ENCODE measurements at places on chromosomes 12 and 14.

DNA sequence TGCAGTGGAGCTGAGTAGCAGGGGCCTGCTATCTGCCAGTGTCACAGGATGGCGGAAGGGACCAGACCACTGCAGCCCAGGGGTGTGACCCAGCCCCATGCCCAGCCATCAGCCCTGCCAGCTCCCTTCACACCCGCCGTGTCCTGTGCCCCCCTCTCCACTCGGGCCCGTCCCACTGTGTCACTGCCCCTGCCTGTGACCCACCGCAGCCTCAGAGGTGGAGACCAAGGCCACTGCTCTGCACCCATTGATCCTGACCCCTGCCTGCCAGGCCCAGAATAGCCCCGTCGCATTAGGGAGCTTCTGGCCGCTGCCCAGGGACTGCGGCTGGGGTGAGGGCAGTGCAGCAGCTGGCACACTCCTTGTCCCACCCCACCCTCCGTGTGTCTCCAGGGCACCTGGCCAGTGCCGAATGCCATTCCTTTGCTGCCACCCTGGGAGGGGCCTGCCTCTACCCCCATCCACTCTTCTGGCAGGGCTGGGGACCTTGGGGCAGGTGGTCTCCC, 2.1 kb upstream of the CRIP2 start:
- peak overlapping the region; percentile 95 for H3K27ac ChIP-seq
- H3K27me3 ChIP-seq: no peaks in the 10 kb centered on the region
- peak; percentile 13 for DNase-seq
- peaks cover 78% of the 10 kb centered on the region for H3K4me1 ChIP-seq

GRCh38 chr14:56648508-56649301, 69.1 kb downstream of the TMEM260 start:
- no peak for DNase-seq
- H3K27me3 ChIP-seq: no peaks in the 10 kb centered on the region
- no peaks in the 10 kb centered on the region for H3K36me3 ChIP-seq
- no peak overlapping the region for H3K27ac ChIP-seq
- no peaks in the 10 kb centered on the region for H3K4me1 ChIP-seq
- no peak overlapping the region for H3K4me3 ChIP-seq

GRCh38 chr12:78035901-78036606, 205.4 kb downstream of the NAV3 start:
- DNase-seq: peak; percentile 45
- no peak overlapping the region for H3K27ac ChIP-seq
- H3K36me3 ChIP-seq: no peaks in the 10 kb centered on the region
- H3K27me3 ChIP-seq: no peaks in the 10 kb centered on the region

- DNase-seq: no peak
- no peak overlapping the region for H3K4me3 ChIP-seq
- H3K36me3 ChIP-seq: peaks cover 7% of the 10 kb centered on the region
- peaks cover 11% of the 10 kb centered on the region for H3K4me1 ChIP-seq
Measured at GRCh38 chr12:76085520-76085868, 1.0 kb upstream of the NAP1L1 start.

DNA sequence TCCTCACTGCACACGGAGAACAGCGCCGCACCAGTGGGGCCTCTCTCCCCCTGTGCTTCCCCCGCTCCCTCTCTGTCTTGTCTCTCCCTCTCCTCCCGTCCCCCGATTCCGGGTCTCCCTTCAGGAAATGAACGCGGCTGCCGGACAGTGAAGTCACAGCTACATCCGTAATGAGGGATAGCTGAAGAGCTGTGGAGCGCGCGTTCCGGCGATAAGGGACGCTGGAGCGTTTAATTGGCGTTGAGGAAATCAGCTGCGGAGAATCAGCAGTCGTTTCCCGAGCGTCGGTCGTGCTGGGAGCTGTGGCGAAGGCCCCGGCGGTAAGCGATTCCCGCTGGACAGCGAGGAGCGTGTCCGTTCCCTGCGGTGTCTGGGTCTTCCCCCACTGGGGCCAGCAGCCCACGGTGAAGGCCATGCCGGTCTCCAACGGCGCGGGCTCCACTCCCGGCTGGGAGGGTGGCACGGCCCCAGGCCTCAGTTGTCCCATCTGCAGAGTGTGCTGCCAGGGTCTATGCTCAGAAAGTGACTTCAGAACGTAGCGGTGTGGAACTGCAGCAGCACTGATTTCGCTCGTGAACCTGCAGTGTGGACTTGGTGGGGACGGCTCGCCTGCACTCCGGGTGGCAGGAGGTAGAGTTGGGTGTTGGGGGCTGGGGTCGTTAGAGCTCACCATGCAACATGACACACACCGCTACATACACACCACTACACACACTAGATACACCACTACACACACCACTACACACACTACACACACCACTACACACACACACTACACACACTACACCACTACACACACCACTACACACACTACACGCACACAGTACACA, 10.9 kb downstream of the NOC4L start:
- no peak for DNase-seq
- H3K36me3 ChIP-seq: peaks cover 23% of the 10 kb centered on the region
- H3K27me3 ChIP-seq: no peaks in the 10 kb centered on the region
- no peak overlapping the region for H3K27ac ChIP-seq

GRCh38 chr12:132429946-132430643, 59.9 kb upstream of the FBRSL1 start:
- H3K4me1 ChIP-seq: peaks cover 45% of the 10 kb centered on the region
- H3K27ac ChIP-seq: no peak overlapping the region
- no peak overlapping the region for H3K4me3 ChIP-seq
- H3K36me3 ChIP-seq: no peaks in the 10 kb centered on the region
- H3K27me3 ChIP-seq: no peaks in the 10 kb centered on the region

- no peaks in the 10 kb centered on the region for H3K27me3 ChIP-seq
- no peak overlapping the region for H3K27ac ChIP-seq
- DNase-seq: no peak
Measured at GRCh38 chr14:104442631-104443390, 136.8 kb upstream of the C14orf180 start.

- DNase-seq: no peak
- H3K36me3 ChIP-seq: no peaks in the 10 kb centered on the region
- H3K4me3 ChIP-seq: no peak overlapping the region
Measured at GRCh38 chr12:46403719-46404070, 31.1 kb upstream of the SLC38A2 start.

DNA sequence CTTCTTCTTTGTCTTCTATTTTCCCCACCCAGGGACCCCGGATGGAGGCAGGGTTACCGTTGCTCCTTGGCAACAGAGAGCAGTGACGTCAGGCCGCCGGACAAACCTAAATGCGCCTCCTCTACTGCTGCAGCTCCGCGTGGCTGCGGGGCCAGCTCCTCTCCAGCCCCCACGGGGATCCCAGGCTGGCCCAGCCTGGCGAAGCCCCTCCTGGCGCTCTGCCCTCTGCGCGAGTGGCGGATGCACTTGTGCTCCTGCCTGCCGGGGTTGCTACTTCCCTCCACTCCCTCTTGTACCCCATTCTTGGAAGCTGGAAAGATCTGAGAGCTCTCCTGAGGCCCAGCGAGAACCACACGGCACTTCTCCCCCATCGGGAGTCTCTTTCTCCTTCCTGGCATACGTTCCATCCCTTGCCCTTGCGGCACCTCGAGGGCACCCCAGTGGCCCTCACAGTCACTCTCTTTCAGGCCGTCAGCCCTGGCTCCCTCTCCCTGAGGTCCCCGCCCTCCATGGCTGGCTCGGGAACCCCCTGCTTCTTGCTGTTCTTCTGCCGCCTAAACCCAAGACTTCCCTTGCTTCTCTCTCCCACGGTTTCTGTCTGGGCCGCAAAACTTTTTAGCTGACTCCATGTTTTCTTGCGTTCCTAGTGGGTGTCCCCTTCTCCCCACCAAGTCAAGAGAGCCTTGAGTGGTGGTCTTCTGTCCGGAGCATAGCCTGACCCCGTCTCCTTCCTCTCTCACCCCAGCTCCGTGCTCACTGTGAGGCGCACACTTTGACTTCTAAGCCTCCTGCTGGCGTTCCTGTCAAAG, 121.7 kb downstream of the PAPOLA start:
- H3K27me3 ChIP-seq: peaks cover 2% of the 10 kb centered on the region
- no peak for DNase-seq
- no peak overlapping the region for H3K4me3 ChIP-seq
- no peaks in the 10 kb centered on the region for H3K4me1 ChIP-seq
- H3K27ac ChIP-seq: no peak overlapping the region

DNA sequence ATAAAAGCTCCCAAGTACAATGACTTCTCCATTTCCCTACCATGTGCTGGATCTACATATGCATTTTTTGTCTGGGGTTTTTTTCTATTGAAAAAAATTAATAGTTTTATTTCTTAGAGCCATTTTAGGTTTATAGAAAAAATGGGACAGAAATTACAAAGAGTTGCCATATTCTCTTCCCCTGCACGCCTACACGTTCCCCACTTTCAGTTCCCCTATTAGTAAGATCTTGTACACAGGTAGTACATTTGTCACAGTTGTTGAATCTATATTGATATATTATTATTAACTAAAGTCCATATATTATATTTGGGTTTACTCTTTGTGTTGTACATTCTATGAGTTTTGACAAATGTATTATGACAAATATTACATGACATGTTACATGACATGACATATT, 35.7 kb downstream of the SIX6 start:
- no peak for DNase-seq
- no peak overlapping the region for H3K4me3 ChIP-seq
- no peaks in the 10 kb centered on the region for H3K36me3 ChIP-seq
- no peak overlapping the region for H3K27ac ChIP-seq
- no peaks in the 10 kb centered on the region for H3K4me1 ChIP-seq

Measured in lung (tissue), 17 donors.